ENCODE measurements at places on chromosomes 1 and 21. TPM values are rescaled to one million over a fixed set of nuclear protein-coding genes. Genes with fewer than 3 reads are reported as not detected.

DNA sequence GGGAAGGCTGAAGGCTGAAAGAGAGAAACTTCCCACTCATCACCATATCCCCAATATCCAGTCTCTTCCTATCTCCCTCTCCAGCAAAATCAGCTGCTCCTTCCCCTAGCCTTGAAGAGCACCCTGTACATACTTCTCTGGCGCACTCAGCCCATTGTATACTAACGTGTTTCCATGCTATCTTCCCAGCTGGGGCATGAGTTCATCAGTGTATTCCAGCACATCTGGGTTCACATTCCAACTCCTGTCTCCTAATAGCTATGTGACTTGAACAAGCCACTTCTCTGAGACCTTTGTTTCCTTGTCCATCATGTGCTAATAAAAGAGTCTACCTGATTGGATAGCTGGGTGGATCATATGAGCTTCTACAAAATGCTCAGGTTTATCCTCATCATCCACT is 51.1 kb upstream of the OLIG2 start:
- DNase-seq = no peak

The LHX8 gene
- not detected for total RNA-seq

The GRHL3 gene
- total RNA-seq = not detected

The CD48 gene
- total RNA-seq = 0.58 TPM

DNA sequence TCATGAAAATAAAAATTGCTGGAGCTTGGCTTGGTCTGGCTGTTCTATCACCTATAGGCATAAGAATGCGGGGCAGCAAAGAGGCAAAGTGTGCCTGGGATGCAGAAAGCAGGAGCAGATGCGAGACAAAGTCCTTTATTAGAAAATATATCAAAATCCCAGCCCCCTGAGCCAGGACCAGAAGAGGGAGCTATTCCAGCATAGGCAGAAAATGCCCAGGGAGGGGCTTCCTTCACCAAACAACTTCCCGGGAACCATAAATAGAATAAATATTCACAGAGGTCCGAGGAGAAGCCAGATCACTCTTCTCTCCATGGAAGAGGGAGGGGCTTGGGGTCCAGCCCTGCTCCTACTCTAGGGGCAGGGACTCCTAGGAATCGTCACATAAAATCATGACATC is 5.0 kb downstream of the PPOX start:
- no peak for DNase-seq

The CNN3 gene
- 220 TPM for total RNA-seq

- DNase-seq = no peak
Measured at GRCh38 chr21:36223451-36223850, 66.8 kb downstream of the DOP1B start.

DNA sequence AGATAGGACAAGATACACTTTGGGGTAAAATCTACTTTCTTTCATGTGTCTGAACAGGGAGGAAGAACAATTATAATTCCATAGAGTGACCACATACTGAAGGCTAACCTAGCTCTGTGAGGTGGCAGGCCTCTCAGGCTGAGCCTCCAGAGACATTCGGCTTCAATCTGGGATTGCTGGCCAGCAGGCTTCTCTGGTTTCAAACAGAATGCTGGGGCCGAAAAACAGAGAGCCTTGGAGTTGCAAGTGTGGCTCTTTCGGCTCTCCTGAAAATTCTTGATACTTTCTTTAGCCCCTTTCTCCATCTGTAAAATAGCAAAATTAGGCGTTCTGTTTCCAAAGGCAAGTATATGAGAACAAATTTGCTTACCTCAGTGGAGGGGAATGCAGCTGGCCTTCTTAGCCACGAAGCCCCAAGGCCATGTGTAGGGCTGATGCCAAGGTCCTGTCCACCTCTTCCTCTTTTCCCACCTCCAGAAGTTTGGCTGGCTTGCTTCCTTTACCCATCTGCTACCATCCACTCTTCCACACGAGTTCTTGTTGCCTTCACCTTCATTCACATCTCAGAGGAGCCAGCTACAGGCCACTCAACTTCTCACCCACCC is 30.0 kb upstream of the UBE2U start:
- DNase-seq = no peak

The PBX1 gene
- total RNA-seq = 113 TPM

DNA sequence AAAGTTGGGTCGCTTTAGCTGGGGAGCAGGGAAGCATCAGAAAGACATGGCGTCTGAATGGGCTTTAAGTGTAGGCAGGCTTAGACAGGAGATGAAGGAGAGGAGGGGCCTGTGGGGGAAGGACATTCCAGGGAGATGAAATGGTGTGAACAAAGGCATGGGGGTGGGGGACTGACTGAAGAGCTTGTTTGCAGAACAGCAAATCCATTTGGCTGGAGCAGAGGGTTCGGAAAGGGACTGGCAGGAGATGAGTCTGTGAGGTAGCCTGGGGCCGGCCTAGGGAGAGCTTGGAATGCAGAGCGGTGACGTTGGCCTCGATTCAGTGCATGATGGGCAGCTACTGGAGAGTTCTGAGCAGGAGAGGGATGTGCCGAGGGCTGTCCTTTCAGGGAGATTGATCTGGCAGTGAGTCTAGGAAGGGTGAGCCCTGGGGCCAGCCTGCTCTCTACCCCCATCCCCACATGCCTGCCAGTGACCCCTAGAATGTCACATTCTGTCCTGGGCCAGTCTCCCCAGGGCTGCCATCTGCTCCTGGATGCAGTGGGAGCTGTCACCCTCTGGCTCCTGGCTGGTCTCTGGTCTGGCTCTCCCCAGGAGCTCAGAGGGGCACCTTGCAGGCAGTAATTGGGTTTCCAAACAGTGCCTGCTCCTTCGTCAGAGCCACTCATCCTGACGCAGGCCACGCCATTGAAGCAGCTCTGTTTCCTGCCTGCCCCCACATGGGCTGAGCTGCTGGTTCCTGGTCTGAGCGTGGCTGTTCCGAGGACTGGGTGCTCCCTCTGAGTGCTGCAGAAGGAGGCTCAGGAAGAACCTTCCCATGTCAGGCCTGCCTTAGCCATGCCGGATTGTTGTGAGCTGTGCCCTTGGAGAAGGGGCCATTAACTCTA is 22.3 kb upstream of the TMEM222 start:
- DNase-seq = peak; percentile 91

DNA sequence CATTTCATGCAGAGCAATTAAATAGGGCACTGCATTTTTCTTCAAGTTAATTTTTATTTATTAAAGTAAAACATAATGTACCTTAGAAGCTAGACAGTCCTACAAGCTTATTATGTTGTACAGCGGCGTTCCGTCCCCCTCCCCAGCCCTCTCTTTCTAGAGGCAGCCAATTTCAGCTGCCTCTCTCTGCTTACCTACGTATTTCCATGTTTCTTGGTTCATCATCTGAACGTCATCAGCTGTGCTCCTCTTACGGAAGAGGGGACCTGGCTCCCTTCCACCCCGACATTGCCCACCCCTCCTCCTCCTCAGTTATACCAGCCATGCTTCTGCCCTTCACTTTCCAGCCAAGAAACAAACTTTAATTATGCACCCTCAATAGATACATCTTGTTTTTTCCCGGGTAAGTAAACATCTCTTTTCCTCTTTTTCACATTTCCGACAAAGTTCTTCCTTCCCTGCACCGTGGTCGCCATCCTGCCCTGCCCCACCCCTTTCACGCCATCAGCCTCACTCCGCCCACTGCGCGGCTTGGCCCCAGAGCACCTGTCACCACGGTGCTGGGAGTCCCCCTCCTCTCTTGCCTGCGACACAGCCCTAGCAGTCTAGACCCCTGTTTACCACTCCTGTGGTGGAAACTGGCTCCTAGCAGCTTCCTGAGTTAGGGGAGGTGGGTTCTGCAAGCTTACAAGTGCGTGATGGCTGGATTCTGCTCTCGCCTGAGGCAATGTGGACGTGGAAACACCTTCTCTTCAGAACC is 57.9 kb downstream of the SLC37A1 start:
- no peak for DNase-seq

- DNase-seq = no peak
Measured at GRCh38 chr1:87760155-87760554, 431.5 kb downstream of the LMO4 start.

GRCh38 chr1:184768467-184768866 is 13.8 kb upstream of the EDEM3 start:
- no peak for DNase-seq

The EFCAB14 gene
- 164 TPM for total RNA-seq

DNA sequence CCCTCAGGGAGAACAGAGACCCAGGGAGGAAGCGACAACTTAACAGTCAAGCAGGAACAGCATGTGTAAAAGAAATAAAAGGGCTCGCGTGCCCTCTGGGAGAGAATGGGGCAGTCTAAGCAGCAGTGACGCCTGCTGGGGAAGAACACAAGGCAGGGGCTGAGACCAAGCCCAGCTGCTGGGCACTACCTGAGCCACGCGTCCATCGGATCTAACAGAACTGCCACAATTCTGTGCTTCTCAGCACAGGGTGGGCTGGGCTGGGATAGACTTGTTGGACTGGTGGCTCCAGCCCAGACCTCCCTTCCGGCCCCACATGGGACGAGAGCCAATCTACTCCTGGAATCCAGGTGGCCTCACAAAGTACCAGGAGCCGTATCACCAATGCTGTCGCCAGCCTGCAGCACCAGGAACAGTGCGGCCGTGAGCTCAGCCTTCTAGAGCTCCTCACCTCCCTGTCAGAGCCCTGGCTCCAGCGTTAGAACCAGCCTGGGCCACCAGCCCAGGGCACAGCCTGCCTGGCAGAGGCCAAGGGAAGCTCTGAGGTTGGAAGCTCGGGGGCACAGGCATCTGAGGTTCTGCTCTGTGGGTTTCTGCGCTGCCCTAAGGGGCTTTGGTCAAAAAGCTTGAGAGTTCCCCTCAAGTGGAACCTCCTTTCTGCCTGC is 7.4 kb downstream of the LRRC47 start:
- no peak for DNase-seq
